T-helper 17 cell (primary cell): ENCODE measurements at places on chromosomes 5 and 9.
A peak's percentile ranks its signal among the peaks of the same experiment; 100 is the strongest.

DNA sequence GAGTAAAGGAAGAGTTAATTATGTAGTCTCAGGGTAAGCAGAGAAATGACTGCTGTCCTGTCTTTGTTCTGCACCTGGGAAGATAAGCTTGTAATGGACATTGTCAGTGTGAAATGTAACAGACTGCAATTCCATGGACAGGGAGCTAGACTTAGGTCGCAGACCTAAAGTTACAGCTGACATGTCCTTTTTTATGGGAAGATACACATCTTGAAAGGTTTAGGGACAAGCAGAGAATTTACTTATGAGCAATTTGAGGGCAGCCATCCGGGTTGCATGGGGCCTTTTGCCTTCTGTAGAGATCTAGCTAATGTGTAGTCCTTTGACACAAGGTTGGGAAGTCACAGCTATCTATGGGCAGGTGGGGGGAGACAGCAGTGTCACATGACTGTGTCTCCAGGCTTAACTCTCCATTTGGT, 85.7 kb downstream of the SERINC5 start:
- DNase-seq = no peak

- DNase-seq = no peak
Observed at GRCh38 chr9:36945999-36946398, 88.1 kb downstream of the PAX5 start.

GRCh38 chr5:54659700-54660131, 142.2 kb downstream of the SNX18 start:
- no peak for DNase-seq

GRCh38 chr9:116555119-116555518, 132.0 kb upstream of the TRIM32 start:
- no peak for DNase-seq

- DNase-seq = no peak
Observed at GRCh38 chr5:77423022-77423750, 68.9 kb downstream of the WDR41 start.

- no peak for DNase-seq
Observed at GRCh38 chr5:66343370-66344071, 199.4 kb downstream of the SREK1 start.

DNA sequence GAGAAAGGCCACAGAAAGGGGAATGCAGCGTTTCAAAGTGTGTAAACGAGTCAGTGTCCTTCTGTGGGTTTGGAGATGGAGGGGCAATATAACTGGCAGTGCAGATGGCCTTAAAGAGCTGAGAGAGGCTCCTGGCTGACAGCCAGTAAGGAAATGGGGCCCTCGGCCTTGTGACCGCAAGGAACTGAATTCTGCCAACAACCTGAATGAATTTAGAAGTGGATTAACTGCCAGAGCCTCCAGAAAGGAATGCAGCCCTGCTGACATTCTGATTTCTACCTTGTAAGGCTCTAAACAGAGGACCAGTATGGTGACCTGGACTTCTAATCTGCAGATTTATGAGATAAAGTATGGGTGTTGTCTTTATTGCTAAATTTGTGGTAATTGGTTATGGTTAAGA, 17.5 kb upstream of the NREP start:
- no peak for DNase-seq

GRCh38 chr9:70392850-70393249, 21.6 kb downstream of the KLF9 start:
- no peak for DNase-seq

DNA sequence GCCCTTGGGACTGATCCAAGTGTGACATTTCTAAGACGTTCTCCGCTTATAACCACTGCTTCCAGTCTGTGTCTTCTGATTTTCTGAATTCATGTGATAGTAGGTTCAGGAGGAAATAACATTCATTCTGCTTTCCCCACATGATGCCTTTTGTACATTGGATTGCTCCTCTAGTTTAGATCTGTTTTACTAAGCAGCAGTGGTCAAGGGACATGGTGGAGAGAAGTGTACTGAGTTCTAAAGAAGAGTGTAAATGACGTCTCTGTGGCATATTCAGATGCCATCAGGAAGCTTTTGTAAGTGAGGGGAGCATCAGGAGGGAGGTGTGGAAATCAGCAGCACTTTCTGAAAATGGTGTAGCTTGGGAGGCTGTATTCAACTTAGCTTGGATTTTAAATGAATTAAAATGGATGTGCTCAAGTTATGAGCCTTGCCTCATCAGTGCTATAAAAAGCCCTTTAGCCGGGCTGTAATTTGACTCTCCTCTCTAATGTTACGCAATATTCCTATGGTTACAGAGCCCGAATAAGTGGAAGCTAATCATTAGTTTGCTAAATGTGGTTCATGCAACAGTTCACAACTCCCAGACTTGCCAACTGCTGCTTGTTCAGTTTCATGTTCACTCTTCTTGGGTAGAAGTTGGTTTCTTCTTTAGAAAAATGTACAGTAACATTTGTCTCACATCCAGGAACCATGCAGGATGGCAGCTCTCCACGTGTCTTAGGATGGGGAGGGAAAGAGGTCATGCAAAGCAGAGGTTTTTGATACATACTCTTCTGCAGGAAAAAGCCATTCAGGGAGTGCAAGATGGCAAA, 281.3 kb downstream of the ARHGAP26 start:
- no peak for DNase-seq

DNA sequence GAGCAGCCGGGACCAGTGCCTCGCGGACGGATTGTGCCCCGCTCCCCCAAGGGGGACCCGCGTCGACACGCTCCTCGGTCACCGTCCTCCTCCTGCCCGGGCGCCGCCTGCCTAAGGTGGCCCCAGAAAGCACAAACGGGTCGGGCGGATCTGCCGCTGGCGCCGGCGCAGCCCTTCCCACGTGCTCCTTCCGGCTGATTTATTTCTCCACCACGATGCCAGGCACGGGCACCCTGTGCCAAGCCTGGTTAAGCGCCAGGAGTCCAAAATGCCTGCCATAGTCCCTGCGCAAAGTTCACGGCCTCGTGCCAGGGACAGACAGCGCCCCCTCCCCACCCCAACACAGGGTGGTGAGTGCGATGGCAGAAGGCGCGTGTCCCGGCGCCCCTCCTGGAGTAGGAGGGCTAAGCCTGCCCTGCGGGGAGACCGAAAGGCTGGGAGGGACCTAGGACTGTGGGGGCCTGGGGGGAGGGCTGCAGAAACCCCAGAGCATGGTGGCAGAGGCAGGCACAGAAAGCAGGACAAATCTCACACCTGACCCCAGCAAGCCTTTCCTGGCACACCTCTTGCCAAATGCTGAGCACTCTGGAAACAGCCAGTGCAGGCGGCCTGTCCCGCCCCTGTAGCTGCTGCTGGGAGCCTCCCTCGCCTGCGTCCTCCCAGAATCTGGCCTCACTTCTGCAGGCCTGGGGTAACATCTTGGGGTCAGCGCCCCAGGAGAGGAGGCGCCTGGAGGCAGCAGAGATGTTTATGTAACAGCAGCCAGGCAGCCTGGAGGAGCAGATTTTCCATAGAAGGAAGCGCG, 1.1 kb upstream of the NOTCH1 start:
- DNase-seq = peak; percentile 38

- no peak for DNase-seq
Observed at GRCh38 chr5:110458313-110458712, 268.2 kb downstream of the TMEM232 start.

DNA sequence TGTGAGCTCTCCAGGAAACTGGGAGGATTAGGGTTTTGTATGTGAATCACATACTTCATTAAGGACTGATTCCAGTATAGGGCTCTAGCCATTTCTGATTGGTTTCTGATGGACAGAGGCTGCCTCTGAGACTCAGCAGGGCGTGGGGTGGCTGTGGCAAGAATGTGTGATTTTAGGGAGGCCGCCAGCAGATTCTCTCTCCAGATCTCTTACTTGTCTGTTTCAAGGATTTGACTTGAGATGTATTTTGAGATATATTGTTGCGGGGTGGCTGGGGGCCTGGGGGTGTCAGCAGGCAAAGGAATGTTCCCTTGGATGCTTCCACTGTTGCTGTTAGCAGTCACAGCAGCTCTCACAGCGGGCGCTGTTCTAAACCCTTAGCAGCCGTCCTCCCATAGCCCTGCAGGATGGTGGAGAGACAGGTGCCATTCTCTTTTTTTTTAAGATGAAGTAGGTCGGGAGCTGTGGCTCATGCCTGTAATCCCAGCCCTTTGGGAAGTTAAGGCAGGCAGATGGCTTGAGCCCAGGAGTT, 8.0 kb upstream of the HNRNPAB start:
- DNase-seq = no peak

DNA sequence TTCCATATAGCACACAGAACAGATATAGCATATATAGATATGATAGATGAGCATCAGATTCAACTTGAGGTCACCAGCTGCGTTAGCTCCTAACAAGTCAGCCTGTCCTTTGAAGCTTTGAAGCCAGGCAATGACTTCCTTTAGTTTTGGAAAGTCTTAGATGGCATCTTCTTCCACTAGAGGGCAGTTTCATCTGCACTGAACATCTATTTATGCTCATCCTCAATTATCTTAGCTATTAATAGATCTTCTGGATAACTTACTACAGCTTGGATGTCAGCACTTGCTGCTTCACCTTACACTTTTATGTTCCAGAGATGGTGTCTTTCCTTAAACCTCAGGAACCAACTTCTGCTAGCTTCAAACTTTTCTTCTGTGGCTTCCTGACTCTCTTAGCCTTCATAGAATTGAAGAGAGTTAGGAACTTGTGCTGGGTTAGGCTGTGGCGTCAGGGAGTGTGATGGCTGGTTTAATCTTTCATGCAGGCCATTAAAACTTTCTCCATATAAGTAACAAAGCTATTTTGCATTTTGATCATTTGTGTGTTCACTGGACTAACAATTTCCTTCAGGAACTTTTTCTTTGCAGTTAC, 1401.4 kb downstream of the EFNA5 start:
- no peak for DNase-seq

GRCh38 chr5:73599380-73599779, 26.6 kb upstream of the ARHGEF28 start:
- no peak for DNase-seq

GRCh38 chr5:68683632-68684036, 410.2 kb upstream of the SLC30A5 start:
- no peak for DNase-seq

GRCh38 chr9:749716-750115, 91.8 kb upstream of the DMRT1 start:
- DNase-seq = no peak

GRCh38 chr9:96202971-96203780, 98.8 kb downstream of the HSD17B3 start:
- DNase-seq = no peak

GRCh38 chr9:75152416-75152815, 64.1 kb downstream of the OSTF1 start:
- DNase-seq = no peak

DNA sequence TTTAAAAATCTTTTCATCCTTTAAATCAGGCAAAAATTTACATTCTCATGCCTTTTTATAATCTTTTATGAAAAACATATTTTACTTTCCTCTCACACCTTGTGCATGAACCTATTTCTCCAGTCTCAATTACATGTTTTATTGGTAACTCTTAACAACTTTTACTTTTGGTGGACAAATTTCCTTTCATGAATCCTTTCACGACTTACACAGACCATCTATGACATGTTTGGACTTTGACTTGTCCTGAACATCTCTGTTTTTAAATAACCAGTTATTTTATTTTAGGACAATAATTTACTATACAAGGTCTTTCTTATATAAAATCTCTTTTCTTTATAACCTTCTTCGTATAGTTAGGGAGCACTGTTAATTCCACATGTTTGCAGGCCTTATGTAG, 26.5 kb upstream of the MTMR12 start:
- no peak for DNase-seq

GRCh38 chr5:17282283-17283120, 65.1 kb downstream of the BASP1 start:
- no peak for DNase-seq

GRCh38 chr5:136000932-136001331, 27.9 kb upstream of the TGFBI start:
- no peak for DNase-seq

GRCh38 chr5:103475629-103476240, 86.9 kb downstream of the NUDT12 start:
- DNase-seq = no peak

- DNase-seq = no peak
Observed at GRCh38 chr9:125893277-125893676, 146.1 kb downstream of the PBX3 start.

- no peak for DNase-seq
Observed at GRCh38 chr5:145347026-145347616, 488.0 kb downstream of the PRELID2 start.

- no peak for DNase-seq
Observed at GRCh38 chr9:69104830-69105527, 69.1 kb upstream of the TJP2 start.

- DNase-seq = no peak
Observed at GRCh38 chr5:99019812-99020697, 91.2 kb upstream of the CHD1 start.

- DNase-seq = no peak
Observed at GRCh38 chr5:101271416-101271815, 368.3 kb upstream of the ST8SIA4 start.

DNA sequence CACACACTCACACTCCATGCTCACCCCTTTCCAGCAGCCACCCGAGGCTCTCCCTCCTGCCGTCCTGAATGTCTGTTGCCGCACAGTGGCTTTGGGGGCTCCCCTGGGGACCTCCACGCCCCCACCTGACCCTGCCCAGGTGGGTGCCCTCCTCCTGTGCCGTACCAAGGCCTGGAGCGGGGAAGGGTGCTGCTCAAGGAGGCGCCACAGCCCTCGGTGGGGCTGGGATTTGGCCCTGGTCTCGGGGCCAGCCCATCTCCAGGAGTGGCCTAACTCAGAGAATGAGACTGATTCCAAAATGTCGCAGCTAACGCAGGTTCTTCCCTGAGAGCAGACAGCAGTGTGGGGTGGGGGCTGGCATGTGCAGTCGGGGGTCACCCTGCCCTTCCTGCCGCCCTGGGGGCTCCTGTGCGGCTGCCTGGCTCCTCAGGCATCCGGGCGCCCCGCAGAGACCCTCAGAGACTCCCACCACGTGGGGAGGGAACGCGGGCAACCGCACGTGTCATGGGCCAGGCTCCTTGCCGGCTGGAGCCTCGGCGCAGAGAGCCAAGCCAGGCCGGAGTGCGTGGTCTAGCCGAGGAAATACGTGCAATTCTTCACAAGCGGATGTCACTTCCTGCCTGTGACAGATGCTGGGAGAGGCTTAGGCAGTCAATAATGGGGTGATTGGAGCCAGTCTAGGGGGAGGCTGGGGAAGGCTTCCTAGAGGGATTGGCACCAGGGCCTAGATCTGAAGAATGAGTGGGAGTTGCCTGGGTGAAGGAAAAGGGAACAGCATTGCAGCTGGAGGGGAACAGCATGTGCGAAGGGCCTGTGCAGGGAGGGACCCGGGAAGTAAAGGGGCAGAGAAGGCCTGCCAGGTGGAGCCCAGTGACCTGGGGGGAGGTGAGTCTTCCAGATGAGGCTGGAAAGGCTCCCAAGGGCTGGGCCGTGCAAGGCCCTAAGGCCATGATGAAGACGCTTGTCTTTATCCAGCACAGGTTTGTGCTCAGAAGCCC, 44.1 kb downstream of the C9orf50 start:
- DNase-seq = no peak

GRCh38 chr9:8858596-8859161, 1059.1 kb upstream of the DMAC1 start:
- no peak for DNase-seq
